ENCODE measurements at places on chromosomes 1 and 21.

- DNase-seq, result no peak
Measured at GRCh38 chr1:24222793-24223192, 35.7 kb upstream of the IFNLR1 start.

- DNase-seq, result no peak
Measured at GRCh38 chr1:48817505-48818114, 40.9 kb upstream of the BEND5 start.

DNA sequence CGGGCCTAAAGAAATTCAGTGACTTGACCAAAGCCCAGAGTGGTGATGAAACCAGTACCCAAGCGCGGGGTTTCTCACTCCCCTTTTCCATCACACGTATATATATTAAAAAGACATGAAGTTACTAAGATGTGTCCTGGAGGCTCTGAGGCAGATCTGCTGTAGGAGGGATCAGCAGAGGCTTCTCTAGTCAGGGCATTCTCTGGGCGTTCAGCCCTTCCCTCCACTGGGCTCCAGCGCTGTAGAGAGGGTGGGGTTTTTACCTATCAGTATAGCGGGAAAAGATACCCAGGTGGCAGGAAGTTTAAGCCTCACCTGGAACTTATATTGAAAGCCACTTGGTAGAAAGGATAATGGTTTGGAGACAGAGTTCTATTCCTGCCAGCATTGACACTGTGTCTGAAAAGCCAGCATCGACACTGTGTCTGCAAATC is 862 bp upstream of the PLEKHO1 start:
- no peak for DNase-seq

DNA sequence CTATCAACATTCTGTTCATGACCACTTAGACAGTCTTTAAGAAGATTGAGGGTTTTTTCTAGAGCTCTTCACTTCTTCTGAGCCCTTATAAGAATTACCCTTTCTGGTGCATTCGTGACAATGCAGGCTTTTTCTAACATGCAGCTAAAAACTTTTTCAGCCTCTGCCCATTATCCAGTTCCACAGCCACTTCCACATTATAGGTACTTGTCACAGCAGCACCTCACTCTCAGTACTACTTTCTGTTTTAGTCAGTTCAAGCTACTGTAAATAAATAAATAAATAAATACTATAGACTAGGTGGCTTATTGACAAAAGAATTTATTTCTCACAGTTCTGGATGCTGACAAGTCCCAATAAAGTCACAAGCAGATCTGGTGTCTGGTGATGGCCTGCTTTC is 284.4 kb upstream of the PKN2 start:
- DNase-seq, result no peak

DNA sequence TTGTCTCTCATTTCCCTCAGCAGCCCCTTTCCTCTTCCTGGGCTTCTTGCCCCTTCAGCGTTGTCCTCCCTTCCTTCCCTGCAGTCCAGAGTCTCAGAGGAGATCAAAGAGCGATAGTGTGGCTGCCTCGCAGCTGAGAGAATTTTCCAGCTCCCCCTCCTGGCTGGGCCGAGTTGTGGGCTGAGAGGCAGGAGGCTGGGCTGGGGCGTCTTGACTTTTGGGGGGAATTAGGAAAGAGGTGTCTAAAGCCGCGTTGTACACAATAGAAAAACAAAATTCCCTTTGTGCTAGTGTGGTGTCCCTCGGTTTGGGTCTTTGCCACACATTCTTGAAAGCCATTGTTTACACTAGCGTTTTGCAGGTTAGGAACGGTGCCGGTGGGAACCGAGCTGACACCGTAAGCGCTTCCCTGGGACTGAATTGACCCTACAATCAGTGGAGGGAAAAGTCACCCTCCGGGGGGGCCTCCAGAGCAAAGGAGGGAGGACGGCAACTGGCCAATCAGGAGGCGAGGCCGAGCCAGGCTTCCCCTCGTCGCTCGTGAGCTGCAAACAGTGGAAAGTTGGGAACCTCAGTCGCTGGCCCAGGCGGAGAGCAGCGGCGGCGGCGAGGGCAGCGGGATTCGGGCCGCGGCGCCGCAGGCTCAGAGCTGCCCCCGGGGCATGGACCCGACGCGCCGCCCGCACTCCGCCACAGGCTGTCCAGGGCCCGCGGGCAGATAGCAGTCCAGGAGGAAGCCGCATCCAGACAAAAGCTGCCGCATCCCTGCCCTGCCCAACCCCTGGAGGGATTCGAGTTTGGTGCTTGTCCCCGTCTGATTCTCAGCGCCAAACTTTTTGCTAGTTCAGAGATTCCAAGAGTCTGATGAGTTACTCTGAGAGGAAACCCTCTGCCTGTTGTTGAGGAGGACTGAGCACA is at the start of gene HMCN1:
HMCN1 (plus strand) TSS at position 574 of the 918 bp plus-strand sequence. CDS start 389 bp downstream, outside the sequence.
- no peak for DNase-seq

- no peak for DNase-seq
Measured at GRCh38 chr1:233107130-233107660, 156.8 kb downstream of the NTPCR start.

DNA sequence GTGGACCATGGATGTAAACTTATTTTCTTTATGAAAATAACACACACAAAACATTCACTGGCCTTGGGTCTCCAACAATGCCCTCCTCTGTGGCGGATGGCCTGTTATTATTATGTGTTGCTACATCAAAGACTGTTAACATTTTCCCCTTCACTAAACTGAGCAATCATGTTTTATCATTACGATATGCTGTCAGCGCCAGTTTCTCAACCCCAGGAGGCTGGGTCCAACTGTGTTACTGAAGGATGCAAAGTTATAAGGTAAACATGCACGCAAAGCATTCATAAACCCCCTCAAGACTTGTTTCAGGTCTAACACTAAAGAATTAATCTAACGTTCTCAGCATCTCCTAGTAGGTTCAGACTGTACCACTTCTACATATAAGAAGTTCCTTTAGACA is 6.0 kb upstream of the DUSP10 start:
- no peak for DNase-seq

- no peak for DNase-seq
Measured at GRCh38 chr1:200231787-200232231, 178.0 kb downstream of the ZNF281 start.

GRCh38 chr21:43639470-43640353 is 19.6 kb downstream of the HSF2BP start:
- DNase-seq, result peak; percentile 41

Measured in HL-60 (cell line).